ENCODE measurements at places on chromosomes 5 and 9. TPM values are rescaled to one million over a fixed set of nuclear protein-coding genes. Genes with fewer than 3 reads are reported as not detected.

Gene MYO10
- 48.0 TPM for total RNA-seq

Gene NRG2
- total RNA-seq, result 2.0 TPM

Gene CDO1
- not detected for total RNA-seq

Gene LCNL1
- 0.10 TPM for total RNA-seq

Gene FAM200C
- total RNA-seq, result 1.2 TPM

Gene TXNDC15
- total RNA-seq, result 56.5 TPM

Gene LRRTM2
- not detected for total RNA-seq

Gene SPATA31A5
- total RNA-seq, result not detected

Gene F12
- total RNA-seq, result 21.1 TPM

Gene ADAMTS13
- total RNA-seq, result 0.30 TPM

Gene TMC1
- not detected for total RNA-seq

Gene ZSWIM6
- 5.5 TPM for total RNA-seq

Gene ARHGEF37
- 2.5 TPM for total RNA-seq

Gene RANBP17
- total RNA-seq, result 1.6 TPM

Gene CCIN
- total RNA-seq, result not detected

Gene GABRA6
- not detected for total RNA-seq

Data from A549 treated with dexamethasone at 1 μM for 4 hours (cell line).